HL-60 (cell line): ENCODE measurements at places on chromosomes 1 and 21.

DNA sequence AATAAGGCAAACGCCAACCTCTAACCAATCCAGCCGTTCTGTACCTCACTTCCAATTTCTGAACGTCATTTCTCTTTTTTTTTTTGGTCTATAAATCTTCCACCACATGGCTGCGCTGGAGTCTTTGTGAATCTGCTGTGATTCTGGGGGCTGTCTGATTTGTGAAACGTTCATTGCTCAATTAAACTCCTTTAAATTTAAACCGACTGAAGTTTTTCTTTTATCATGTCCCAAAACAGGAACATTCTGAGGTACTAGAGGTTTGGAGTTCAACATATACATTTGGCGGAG is 65.5 kb upstream of the BACH1 start:
- DNase-seq: no peak

DNA sequence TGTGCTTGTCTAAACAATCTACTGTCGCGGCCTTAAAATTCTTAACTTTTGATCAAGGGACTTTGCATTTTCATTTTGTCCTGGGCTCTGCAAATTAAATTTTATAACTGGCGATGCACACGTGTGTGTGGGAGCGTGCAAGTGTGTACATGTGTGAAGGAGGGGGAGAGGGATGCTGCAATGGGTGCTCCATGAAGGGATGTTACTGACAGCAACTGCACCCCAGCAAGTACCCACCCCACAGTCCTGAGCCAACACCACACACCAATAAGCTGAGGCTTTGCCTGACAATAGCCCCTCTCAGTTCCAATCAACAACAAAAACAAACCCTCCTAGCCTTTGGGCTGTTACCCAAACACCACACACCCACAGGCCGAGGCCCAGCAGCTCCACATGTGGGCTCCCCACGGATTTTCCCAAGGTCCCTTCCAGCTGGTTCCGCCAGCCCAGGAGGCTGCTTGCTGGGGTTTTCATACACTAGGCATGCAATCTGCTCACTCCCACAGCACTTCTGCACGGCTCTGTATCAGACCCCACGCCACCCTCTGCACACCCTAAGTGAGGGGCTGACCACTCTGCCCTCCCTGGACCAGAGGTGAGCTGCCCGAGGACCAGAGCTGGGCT is 32.8 kb upstream of the IFFO2 start:
- no peak for DNase-seq

GRCh38 chr1:230322421-230322756 is 103.7 kb downstream of the PGBD5 start:
- DNase-seq: no peak

GRCh38 chr21:27833298-27833697 is 866.4 kb upstream of the ADAMTS5 start:
- DNase-seq: no peak

- DNase-seq: no peak
Observed at GRCh38 chr1:156846643-156847042, 12.3 kb downstream of the INSRR start.

- DNase-seq: no peak
Observed at GRCh38 chr1:9850442-9851162, 26.8 kb upstream of the CLSTN1 start.

- no peak for DNase-seq
Observed at GRCh38 chr1:65911679-65912078, 119.0 kb downstream of the PDE4B start.

- no peak for DNase-seq
Observed at GRCh38 chr1:166811691-166812090, 27.6 kb upstream of the POGK start.

DNA sequence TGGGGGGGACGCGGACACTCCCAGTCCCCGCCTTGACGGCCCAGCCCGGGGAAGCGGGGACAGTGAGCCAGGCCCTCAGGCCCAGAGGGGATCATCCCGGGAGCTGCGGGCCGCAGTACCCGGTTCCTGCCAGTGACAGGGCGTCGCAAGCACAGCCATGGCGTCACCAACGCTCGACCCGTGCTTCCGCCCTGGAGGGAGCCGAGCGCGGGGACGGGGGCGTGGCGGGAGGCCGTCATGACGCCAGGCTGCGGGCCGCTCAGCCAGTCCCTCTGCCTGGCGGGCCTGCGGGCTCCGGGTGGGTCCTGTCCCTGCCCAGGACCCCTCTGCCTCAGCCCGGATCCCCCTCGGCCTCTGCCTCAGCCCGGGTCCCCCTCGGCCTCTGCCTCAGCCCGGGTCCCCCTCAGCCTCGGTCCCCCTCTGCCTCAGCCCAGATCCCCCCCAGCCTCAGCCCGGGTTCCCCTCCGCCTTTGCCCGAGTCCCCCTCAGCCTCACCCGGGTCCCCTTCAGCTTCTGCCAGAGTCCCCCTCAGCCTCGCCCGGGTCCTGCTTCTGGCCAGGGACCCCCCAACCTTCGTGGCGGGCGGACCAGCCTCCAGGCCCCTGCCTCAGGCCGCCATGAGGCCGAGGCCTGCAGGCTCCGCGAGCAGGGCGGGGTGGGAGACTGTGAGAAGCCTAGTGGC is 2.3 kb upstream of the SLC2A5 start:
- no peak for DNase-seq

DNA sequence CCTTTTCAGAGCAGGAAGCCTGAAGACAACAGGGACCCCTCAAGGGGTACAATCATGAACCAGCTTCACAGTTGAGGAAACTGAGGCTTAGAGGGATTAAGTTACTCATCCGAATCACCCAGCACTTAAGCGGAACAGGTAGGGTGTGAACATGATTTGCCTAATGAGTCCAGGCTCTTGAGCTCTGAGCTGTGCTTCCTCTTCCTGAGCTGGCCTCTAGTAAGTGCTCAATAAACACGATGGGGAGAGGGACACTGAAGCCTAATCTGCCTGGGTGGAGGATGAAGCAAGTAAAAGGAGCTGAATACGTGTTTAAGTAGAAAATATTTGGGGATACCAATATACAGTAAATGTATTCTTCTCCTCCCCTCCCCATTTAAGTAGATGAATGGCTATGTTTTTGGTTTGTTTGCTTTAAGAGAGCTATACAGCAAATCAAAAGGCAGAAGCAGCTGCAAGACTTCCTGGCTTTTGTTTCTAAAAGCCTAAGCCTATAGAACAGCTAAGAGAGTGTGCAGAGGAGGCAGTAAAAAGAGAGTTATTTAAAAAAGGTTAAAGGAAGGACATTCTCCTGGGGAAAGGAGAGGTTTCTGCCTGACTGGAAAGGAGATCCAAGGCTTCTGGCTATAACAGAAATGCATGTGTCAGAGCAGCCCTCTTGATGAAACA is 20.5 kb downstream of the STPG1 start:
- no peak for DNase-seq

- no peak for DNase-seq
Observed at GRCh38 chr1:198143797-198144196, 13.0 kb upstream of the NEK7 start.

GRCh38 chr1:151011154-151011850 is 3.1 kb downstream of the PRUNE1 start:
- no peak for DNase-seq

DNA sequence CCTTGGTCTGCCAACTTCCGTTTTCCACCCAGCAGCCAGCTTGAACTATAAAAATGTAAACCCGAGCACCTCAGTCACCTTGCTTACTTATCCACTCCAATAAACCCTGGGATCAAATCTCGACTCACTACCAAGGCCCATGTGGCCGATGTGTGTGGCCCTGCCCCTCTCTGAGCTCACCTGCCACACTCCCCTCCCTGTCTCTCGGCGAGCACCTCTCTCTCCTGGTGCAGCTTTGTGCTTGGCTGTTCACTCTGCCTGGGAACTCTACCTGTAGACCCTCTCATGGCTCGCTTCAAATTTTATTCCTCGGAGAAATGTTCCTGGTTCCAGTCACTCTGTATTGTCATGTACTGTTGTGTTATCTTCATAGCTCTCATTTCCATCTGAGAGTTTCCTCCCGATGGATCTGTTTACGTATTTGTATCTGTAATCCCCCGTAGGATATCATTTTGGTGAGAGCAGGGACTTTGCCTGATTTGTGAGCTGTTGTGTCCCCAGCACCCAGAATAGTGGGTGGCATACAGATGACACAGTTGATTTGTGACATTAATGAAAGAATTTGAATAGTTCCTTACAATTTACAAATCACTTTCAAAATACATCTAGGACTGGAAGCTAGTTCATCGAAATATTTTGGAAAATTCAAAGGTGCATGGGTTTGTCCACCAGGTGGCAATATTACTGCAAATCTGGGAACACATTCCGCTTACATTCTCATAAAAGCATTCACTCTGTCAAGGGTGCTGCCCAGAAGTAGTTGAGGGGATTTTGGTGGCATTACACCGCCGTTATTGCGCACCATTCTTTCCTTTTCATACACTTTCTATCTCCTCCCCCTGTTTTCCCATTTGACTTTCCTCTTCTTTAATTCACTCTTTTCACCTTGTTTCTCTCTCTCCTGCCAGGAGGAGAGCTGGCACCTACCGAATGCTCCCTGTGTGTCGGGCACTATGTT is 95.3 kb downstream of the ABCA4 start:
- peak; percentile 27 for DNase-seq

DNA sequence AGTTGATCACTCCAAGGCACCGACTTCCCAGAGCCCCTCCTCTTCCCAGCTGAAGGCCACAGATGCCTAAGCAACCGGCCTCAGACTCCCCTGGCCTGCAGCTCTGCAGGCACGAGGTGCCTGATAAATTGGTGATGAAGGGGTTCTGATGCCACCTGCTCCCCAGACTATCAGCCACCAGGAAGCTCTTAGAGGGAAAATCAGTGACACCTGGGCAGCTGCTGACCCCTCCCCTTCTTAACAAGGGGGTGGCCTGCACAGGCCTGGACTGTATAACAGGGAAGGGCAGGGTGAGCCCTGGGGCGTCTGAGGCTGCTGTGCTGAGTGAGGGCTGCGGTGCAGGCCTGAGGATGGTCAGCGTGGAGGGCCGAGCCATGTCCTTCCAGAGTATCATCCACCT is at the start of gene PADI6:
Gene PADI6 (plus strand): TSS at position 301 of the 400 bp plus-strand sequence. CDS start 50 bp downstream, at position 351.
- DNase-seq: no peak

GRCh38 chr1:56490619-56491018 is 88.7 kb downstream of the PLPP3 start:
- no peak for DNase-seq

- DNase-seq: no peak
Observed at GRCh38 chr1:185213091-185213490, 56.1 kb downstream of the SWT1 start.

DNA sequence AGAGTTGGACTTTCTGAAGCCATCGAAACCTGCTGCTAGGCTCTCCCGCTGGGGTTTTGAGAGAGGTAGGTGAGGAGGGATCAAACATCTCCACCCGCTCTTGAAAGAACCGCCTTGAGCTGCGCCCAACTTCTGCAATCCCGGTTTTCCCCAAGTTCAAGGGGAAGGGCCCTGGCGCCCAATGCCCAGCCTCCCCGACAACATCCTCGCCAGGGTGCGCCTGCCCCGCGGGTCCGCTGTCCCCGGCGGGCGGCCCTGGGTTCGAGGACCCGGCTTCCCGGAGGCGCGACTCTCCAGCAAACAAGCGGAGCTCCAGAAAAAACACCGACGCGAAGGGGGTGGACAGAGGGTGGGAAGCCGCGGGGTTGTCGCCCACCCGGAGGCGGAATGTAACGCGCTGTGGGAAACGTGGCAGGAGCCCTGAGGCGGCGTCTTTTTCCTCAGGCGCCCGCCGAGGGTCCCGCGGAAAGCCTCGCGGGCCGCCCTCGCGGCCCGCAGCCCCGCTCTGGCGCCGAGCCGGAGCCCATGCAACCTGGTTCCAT is 607 bp downstream of the BTG3 start:
- DNase-seq: no peak

DNA sequence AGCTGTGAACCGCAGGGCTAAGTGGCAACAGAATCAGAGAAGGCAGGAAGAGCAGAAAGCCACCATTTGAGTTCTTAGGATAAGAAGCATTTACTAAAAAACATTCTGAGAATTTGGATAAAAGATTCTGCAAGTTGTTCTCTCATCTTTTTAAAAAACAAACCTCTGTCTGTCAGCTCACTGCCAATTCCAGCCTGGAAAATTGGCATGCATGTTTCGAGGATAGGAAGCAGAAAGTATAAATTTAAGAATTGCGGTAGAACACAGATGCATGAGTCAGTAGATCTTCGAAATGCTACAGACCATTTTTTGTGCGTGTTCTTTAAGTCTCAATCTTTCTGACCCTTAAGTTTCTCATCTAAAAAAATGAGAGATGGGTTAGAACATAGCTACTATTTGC is 544.5 kb upstream of the DAB1 start:
- DNase-seq: no peak

- DNase-seq: no peak
Observed at GRCh38 chr1:6930732-6931300, 145.6 kb downstream of the CAMTA1 start.

- DNase-seq: no peak
Observed at GRCh38 chr21:41668686-41669532, 97.9 kb downstream of the RIPK4 start.

GRCh38 chr1:113027449-113027848 is 45.5 kb upstream of the LRIG2 start:
- DNase-seq: no peak

DNA sequence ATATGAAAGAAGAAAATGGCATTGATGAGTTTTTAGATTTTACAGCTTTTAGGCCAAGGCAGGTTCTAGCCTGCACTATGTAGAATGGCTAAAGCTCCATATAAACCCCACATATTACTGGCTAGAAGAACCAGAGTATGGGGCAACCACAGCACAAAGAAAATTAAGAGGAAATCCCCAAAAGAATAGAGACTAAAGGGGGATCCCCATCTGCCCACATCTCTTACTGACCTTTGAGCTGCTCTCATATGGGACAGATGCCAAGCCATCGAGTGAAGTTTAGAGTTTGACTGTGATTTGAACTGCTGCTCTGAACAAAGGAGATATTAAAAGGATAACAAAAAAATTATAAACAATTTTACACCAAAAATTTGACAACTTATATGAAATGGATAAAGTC is 102.2 kb upstream of the HAO2 start:
- no peak for DNase-seq
